NCI-H1694 (cell line): ENCODE measurements at places on chromosomes 6 and 20.

DNA sequence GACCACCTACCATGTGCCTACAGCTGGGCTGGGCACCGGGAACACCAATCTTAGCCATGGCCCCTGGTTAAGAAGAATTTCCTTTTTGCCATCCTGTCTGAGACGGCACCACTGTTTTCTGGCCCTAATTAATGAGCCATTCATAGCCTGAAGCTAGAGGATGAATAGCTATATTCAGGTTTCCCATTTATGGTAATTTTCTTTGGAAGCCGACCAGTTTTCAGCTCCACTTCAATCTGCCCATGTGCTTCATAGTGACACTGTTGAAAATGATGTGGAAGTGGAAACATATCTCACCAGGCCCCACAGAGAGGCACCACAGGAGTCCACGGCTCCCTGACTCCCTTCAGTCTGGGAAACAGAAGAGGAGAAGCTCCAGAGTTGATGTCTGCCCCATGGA, 22.6 kb upstream of the ULBP3 start:
- no peak for DNase-seq

DNA sequence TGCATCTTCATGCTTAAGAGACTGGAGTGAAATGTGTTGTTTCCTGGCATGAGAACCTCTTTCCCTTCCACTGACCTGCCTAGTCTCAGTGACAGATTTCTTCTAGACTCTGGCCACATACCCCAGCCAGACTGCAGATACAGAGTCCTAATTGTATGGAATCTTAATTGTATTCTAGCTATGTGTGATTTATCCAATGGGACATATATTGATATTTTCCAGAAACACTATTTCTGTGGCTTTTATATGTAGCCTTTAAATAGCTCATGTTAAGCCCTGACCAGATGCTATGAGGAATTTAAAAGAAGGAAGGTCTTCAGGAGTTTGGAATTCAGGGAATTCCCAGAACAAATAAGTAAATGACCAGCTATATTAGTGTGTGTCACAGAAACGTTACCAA, 99.0 kb downstream of the FIG4 start:
- DNase-seq, result no peak

GRCh38 chr6:158464483-158464882, 95.4 kb upstream of the TMEM181 start:
- DNase-seq, result no peak

- DNase-seq, result no peak
Measured at GRCh38 chr20:15918631-15919030, 654.6 kb downstream of the KIF16B start.

DNA sequence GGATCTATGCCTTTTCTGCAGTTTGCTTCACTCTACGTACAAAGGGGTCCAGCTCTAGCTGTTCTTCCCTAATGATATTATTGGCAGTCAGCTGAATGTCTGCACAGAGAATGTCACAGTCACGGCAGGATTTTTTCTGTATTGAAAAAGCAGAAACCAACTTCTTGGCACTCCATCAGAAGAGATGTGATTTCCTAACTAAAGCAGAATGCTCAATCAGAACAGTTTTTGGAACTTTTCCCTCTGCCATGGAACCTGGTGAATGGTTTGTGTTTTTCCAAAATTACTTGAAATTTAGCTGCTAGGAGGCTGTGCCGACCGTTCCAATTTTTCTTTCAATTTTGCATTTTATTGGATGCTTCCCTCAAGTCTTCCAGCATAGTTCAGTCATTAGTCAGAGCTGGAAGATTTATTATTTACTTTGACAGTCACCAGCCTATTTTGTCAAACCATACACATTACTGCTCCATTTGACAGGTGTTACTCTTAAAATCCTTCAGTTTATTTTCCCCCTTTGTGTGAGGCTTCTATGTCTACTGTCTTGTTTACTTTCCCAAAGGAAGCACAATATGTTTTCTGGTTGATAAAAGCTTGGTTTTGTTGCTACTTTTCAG, 259.6 kb upstream of the EPHA7 start:
- DNase-seq, result no peak

DNA sequence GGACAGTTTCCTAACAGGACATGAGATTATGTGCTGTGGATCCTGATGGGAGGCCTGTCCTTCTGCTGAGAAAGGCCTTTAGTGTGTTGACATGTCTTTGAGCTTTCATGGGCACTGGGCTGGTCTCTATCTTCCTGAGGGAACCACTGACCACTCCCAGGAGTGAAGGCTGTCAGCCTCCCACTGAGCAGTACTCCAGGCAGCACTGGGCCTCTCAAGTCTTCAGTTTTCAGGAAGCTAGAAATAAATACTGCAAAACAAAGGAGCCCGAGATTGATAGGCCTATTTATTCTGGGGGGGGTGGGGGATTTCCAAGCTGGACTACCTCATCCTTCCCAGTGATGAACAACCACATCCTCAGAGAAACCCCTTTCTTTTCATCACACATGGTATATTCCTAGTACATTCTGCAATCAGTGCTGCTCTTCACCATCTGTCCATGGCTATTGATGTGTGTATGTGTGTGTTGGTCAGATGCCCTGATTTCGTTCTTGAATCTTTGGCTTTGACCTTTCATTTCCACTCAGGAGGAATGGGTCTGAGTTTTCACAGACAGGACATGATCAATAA, 180.9 kb upstream of the SPTLC3 start:
- no peak for DNase-seq

- no peak for DNase-seq
Measured at GRCh38 chr6:1222728-1223595, 88.9 kb upstream of the FOXQ1 start.

DNA sequence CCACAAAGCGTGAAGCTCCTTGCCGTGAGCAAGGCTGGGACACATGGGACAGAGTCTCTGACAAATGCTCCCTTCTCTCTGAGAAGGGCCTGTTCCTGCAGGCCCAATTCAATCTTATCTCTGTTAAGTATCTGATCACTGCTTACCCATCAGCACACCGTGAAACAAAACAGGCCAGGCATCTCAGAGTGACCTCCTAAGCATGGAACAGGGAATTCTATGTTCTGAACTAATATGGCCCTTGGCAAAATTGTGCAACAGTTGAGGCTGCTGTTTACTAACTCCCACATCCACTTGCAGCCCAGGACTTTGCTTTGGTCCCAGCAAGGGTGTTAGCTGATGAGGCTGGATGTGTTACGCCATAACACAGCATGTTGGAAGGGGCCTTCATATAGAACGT, 79.2 kb downstream of the GCLC start:
- no peak for DNase-seq

- no peak for DNase-seq
Measured at GRCh38 chr20:34293119-34293518, 10.0 kb downstream of the AHCY start.
